Prostate gland (tissue), 2 donors: ENCODE measurements at places on chromosomes 7 and 10. TPM values are rescaled to one million over a fixed set of nuclear protein-coding genes. Genes with fewer than 3 reads are reported as not detected.

DNA sequence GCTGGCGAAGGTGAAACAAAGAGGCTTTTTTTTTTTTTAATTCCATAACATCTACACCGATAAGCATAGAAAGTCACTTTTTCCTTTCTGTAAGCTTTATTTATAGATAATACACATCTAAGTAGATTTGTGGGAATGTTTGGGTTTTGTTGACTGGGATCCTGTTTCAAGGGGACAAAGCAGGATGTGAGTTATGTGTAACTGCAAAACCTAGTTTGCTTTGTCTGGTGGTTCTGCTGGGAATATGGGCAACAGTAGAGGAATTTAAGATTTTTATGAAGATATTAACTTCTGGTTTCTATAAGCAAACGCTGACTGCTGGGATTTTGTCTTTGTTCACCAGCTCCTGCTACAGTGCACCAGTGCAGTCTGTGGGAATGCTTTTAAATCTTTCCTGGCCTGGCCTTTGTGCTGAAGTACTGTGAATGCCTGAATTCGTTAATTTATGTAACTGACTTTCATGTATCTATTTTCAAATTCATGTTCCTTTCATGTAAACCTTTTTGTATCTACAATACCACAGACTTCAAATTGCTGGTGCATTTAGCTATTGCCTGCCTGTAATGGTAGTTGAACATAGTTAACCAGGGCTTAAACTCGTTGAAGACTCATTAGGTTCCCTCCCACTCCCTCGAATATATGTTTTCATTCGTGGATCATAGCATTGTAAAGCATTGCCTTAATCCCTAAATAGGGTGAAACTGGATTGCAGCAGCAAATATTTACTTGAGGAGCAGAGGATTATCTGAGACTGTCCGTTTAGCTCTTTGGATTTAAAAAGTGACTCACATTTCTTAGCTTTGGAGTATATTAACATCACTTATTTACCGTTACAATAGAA is 1.5 kb downstream of the KLHL7 start:
- no peak for DNase-seq

Gene OR2AE1
- total RNA-seq: not detected

- DNase-seq: no peak
These were observed 345.1 kb downstream of the ARL4A start for GRCh38 chr7:13032576-13032975.

Gene GNGT1
- not detected for total RNA-seq

- DNase-seq: no peak
These were observed 141.7 kb upstream of the KCND2 start for GRCh38 chr7:120131096-120131839.

GRCh38 chr10:110447886-110448285 is 49.8 kb upstream of the DUSP5 start:
- no peak for DNase-seq

Gene HEPACAM2
- total RNA-seq: 0.41 TPM

Gene NAT16
- not detected for total RNA-seq

DNA sequence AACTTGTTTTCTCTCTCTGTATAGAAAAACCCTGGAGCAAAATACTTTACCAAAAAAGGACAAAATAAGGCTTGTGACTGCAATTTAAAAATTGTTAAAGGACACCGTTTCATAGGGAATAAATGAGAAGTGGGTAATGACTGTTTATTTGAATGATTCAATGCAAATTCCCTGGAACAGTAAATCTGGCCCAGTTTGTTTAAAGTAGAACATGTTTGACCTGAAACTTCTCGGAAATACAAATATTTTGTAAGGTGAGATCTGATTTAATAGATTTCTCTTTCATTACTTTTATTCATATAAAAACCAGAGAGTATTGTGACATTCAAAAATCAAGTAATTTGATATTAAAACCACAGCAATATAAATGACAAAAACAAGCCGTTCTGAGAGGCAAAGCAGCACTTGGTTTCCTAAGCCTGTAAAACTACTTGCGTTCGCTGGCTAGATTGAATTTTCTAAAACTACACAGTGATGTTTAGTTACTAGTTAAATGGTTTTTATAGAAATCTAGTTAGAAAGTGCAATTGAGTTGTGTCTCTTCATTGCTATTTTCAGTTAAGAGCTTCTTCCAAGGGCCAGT is 76.8 kb upstream of the PITRM1 start:
- no peak for DNase-seq

DNA sequence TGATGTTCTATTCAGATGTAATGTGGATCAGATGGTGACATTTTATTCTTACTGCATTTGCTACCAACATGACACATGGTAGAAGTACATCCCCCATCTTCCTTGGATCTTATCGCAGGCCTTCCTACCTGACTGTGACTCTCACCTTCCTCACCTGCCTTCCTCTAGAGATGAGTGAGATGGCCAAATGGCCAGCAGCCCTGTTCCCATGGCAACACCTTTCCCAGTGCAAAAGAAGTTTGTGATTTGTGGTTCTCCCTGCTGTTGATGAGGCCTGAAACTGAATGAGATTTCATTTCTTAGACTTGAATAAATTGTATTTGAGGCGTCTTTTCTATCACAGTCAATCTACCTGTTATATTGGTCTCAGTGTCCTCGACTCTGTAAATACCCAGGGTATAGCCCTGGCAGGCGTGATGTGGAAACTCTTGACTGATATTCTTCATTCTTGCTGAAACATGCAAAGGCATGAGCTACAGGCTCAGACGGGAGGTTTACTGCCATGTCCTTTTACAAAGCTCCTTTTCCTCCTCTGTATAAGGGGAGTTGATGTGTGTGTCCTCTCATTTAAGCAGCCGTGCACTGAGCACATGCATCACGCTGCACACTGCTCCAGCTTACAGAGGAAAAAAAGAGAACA is 440.7 kb upstream of the AKR1E2 start:
- peak; percentile 24 for DNase-seq
